ENCODE measurements at places on chromosomes 4 and X.
A peak's percentile ranks its signal among the peaks of the same experiment; 100 is the strongest.

DNA sequence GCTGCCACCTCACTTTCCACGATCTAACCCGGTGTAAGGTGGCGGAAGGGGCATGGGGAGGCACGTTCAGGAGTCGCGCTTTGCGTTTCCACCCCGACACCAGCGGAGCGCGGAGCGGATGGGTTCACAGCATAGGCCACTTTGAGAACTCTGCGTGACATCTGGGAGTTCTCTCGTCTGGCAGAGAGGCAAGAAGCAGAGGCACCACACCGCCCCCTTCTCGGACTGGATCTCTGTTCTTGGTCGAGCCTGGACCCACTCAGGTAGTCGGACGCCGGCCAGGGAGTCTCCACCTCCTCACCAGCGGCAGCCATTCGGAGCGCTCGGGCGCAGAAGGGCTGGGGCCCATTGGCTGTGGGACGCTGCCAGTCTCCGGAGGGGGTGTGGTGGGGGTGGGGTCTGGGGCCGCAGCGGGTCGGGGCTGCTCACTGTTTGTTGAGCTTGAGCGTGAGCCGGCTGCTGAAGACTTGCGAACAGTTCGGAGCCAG, at the start of gene DACH2:
TSS of gene DACH2 (plus strand) at position 428 of the 488 bp plus-strand sequence.
- peak; percentile 38 for DNase-seq

GRCh38 chr4:167282171-167282864, 48.0 kb upstream of the SPOCK3 start:
- DNase-seq: no peak

GRCh38 chr4:73673286-73673685, 53.0 kb upstream of the RASSF6 start:
- DNase-seq: no peak

GRCh38 chr4:54487491-54487890, 170.3 kb upstream of the KIT start:
- no peak for DNase-seq

GRCh38 chrX:102745513-102745856, 24.9 kb downstream of the GPRASP3 start:
- no peak for DNase-seq

DNA sequence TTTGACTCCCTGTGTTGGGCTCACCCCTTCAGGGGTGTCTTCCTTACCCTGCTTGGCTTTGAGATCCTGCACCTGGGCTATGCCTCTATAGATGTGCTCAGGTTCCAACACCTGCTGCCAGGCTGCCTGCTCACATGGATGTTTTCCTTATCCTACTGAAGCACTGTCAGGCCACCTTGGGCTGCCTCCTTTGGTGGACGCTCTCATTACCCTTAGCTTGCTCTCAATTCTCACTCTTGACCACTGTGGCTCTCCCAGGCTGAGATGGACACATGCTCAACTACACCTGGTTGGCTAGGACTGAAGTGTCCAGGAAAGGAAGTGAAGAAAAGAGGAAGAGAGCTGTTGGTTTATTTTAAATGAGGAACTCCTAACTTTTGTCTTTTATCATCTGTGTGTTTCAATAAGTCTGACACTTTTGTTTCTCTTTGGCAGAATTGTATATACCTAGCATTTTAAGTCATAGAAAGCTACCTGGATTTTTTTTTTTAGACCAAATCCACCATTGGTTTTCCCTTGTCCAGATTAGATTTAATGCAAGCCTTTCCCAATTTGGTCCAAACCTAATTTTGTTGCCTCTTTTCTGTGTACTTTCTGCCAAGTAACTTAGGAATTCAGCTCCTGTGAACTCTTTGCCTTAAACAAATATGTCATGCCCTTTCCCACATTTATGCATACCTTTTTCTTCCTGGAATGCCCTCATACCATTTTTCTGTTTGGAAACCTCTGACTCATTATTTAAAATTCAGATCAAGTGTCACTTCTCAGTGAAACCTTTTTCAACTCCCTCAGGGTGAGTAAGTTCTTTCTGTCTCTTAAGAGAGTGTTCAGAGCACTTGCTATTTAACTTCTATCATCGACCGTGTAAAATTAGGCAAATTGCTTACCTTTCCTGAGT, 175.8 kb downstream of the GC start:
- DNase-seq: no peak

GRCh38 chrX:71178908-71179307, 34.3 kb downstream of the NLGN3 start:
- no peak for DNase-seq

DNA sequence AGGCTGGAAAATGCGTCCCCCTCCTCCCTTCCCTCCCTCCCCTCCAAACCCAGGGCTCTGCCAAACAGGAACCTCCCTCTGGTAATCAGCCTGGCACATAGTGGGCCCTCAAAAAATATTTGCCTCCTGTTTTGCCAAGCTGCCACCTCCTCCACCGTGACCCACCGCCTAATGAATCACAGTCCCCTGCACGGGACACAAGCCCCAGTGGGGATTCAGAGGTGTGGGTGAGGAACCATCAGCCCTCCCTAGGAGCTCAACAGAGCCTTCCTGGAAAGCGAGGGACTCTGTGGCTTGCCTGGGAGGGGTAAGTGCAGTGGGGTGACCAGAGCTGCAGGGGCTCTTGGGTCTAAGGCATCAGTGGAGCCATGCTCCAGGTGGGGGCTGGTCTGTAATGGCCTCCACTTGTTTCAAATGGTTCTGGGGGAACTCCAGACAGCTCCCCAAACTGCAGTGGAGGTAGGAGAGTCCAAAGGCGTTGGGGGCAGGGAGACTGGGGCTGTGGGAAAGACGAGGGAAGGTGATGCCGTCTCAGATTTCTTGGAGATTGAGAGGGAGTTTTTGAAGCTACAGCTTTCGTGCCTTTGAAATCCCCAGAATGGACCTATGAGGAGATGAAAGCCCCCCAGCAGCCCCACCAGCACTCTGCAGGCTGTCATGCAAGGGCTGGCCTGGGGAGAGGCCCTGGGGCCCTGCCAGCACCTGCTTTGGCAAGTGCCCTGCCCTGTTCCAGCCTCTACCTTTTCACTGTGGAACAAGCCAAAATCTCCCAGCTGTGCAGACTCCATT, 1.0 kb upstream of the PPP2R2C start:
- peak; percentile 2 for DNase-seq

GRCh38 chrX:13498238-13498637, 71.2 kb upstream of the EGFL6 start:
- DNase-seq: no peak

DNA sequence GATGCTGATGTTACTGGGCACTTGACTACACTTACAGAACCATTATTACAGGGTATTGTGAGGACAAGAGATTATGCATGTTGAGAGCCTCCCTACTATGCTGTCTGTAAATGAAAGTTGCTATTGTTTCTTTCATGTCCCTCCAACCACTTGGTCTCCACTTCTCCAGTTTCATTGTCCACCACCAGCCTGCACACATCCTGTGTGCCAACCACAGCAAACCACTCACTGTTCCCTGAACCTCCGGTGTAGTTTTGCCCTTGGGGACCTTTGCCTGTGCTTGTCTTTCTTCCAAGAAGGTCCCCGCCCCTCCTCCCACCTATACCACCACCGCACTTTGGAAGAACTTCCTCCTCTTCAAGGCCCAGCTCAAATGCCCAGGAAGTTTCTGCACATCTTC, 43.1 kb upstream of the AFF2 start:
- no peak for DNase-seq

GRCh38 chrX:91414713-91415112, 19.9 kb upstream of the PABPC5 start:
- DNase-seq: no peak

GRCh38 chrX:27086237-27086636, 376.9 kb downstream of the PPP4R3C start:
- DNase-seq: no peak

DNA sequence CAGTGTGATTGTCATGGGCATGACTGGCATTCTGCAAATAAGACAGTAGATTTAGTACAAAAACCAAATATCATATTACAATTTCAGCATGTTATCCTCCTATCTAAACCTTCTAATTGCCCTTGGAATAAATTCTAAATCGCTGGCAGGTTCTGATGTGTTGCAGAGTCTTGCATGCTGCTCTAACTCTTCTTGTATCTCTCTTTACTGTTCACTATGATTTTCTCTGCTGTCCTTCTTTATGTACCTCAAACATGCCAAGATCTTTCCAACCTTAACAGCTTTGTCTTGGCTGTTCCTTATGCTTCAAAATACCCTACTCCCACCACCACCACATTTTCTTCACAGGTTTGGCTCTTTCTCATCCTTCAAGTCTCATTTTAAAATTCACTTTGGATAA, 43.0 kb upstream of the KCNIP4 start:
- DNase-seq: no peak

DNA sequence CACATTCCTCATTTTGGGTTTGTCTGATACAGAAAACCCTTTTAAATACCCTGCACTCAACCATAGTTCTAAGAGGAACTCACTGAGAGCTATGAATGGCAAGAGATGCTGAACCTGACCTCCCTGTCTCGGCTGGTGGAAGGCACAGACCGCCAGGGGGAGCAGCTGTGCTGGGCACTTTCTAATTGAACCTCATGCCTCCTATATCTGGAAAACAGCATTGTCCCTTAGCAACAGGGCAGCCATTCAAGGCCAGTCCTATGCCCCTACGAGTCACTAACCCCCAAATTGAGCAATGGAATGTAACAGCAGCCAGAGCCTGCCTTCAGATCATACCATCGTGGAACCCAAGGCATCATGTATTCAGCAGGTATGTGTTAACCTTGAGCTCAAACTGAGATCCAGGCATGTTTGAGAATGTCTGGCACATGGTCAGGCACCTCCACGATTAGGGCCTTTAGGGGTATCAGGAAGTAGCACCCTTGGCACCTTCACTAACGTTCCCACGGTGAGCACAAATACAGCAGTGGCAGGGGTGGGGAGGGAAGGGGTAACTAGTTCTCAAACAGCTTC, 5.1 kb downstream of the USP27X start:
- no peak for DNase-seq

DNA sequence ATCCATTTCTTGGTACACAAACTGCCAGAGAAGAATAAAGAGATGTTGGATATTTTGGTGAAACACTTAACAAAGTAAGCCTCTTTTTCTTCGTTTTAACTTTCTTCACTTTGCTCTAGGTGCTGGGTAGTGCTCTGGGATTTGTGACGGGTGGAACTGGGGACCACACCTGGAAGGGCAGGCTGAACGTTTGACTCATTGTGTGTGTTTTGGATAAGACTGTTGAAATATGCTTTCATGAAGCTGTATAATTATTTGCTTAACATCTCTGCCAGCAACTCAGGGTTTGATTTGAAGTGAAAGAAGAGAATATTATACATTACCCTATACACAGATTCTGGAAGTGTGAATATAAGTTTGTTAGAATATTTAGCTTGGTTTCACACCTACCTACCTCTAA, 233.2 kb downstream of the ARHGAP10 start:
- no peak for DNase-seq

- no peak for DNase-seq
Measured at GRCh38 chr4:151716324-151716723, 44.5 kb downstream of the GATB start.

DNA sequence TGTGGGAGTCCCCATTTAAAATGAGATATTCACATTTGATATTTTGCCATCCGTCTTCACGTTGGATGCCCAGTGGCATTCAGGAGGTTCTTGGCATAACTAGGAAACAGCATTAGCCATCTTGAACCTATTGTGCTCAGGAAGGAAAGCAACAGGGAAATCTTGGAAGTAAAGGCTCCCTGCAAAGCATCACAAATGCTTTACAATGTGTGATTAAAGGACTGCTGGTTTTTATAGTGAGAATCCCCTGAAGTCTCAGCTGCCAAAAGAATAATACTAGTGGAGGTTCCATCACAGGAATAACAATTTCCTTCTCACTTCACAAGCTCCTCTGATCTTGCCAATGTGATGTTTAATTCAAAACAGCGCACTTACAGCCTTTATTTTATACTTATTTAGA, 49.7 kb upstream of the NPNT start:
- DNase-seq: no peak

DNA sequence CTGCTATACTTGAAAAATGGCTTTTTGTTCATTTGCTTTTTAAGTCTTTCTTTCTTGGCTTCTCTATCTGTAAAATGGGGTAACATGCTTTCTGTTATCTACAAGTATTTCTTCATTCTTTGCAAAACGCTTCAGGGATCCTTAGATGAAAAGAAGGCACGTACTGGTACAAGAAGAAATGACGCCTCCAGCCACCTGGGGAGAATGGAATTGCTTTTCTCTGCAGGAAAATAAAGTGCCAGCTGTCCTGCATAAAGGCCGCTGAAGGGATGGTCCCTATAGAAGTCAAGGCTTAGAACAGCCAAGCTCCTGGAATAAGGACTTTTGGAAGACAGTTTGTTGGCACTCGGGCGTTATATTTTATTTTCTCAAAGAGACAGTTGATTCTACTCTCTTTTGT, 210.8 kb upstream of the RASGEF1B start:
- no peak for DNase-seq

GRCh38 chr4:132991111-132991510, 158.0 kb upstream of the PCDH10 start:
- no peak for DNase-seq

GRCh38 chr4:1523907-1524636, 117.8 kb upstream of the NKX1-1 start:
- no peak for DNase-seq

DNA sequence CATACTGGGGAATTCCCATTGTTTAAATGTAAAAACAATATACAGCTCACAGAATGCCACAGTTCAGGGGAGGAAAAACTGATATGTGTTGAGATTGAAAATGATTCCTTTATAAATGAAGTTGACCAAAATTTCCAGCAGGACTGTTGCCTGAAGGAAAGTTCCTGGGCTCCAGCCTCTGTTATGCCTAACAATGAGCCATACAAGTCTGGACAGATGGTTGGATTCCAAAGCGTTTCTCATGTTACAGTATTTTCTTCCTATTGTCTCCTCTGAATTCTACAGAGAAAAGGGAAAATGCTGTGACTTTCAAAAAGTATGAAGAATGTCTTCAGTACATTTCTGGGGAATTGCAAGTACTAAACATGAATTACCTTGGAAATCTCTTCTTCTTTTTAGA, 73.3 kb downstream of the ALPK1 start:
- no peak for DNase-seq

GRCh38 chr4:142091085-142091513, 454.7 kb downstream of the IL15 start:
- no peak for DNase-seq

DNA sequence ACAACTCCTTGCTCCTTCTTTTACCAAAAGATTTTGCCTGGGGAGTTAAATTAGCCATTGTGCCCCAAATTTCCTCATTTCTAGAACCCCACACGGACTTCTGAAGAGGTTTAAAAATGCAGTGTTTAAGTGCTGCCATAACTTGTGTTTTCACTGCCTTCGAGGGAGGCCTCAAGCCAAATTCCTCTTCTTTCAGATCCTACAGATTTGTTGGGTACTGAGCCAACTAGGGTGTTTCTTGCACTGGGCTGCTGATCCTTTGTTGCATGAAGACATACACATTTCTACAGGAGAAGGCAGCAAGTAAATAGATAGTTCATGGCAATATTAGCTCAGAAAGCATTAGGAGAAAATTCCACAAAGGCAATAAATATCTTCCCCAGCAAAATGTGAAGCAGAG, 43.8 kb downstream of the GLRA2 start:
- no peak for DNase-seq

GRCh38 chr4:52873861-52874343, 11.8 kb downstream of the RASL11B start:
- DNase-seq: no peak
